ENCODE measurements at places on chromosomes 13 and 19.

DNA sequence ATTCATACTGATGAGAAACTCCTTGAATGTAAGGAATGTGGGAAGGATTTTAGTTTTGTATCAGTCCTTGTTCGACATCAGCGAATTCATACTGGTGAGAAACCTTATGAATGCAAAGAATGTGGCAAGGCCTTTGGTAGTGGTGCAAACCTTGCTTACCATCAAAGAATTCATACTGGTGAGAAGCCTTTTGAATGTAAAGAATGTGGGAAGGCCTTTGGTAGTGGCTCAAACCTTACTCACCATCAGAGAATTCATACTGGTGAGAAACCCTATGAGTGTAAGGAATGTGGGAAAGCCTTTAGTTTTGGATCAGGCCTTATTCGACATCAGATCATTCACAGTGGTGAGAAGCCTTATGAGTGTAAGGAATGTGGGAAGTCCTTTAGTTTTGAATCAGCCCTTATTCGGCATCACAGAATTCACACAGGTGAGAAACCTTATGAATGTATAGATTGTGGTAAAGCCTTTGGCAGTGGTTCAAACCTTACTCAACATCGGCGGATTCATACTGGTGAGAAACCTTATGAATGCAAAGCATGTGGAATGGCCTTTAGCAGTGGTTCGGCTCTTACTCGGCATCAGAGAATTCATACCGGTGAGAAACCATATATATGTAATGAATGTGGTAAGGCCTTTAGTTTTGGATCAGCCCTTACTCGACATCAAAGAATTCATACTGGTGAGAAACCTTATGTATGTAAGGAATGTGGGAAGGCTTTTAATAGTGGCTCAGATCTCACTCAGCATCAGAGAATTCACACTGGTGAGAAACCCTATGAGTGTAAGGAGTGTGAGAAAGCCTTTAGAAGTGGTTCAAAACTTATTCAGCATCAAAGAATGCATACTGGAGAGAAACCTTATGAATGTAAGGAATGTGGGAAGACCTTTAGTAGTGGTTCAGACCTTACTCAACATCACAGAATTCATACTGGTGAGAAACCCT is 26.6 kb downstream of the ZNF345 start:
- no peak for DNase-seq

DNA sequence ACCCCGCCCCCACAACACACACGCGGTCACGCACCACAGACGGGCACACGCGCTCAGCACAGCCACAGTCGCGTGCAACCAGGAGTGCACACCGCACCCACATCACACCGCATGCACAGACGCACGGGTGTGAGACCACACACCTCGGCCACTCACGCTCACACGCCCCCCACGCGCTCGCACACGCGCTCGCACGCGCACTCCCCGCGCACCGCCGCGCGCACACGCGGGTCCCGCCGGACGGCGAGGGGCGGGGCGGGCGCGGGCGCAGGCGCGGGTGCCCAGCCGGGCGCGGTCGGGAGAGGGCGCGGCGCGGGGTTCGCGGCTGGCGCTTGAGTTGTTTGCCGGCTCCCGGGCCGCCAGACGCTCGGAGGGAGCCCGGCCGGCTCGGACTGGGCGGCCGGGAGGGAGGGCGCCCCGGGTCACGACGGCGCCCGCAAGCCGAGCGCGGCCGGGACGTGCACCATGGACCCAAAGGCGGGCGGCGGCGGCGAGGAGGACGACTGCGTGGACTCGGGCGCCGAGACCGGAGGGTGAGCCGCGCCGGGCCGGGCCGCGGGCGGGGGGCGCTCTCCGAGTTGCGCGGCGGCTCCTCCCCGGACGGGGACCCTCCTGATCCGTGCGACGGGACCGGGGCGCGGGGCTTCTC is at the start of gene FAM124A:
Gene FAM124A, plus strand, starts transcription at position 362 of the 649 bp plus-strand sequence. Its CDS starts 104 bp downstream, at position 466.
- peak; percentile 26 for DNase-seq

GRCh38 chr19:37079238-37079637 is 1.0 kb downstream of the ZNF420 start:
- DNase-seq: no peak

DNA sequence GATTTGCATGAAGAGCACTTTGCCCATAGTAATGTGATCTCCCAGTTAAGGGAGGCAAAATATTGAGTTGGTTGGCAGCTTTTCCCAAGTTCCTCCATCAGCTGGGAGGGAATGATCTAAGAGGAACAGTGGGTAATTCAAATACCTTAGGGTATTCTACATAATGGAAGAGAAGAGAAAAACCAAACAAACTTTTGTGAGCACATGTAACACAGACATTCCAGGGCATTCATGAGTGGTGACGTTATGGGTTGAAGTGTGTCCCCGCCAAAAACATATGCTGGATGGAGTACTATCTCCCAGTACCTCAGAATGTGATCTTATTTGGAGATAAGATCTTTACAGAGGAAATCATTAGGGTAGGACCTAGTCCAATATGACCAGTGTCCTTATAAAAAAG is 220.1 kb downstream of the FOXO1 start:
- no peak for DNase-seq

Data from hypothalamus (tissue), 51 donors.